ENCODE measurements at places on chromosomes 12 and 14. TPM values are rescaled to one million over a fixed set of nuclear protein-coding genes. Genes with fewer than 3 reads are reported as not detected.

FAM181A gene
- not detected for total RNA-seq

KLRB1 gene
- total RNA-seq: not detected

C14orf39 gene
- not detected for total RNA-seq

CD69 gene
- total RNA-seq: 44.8 TPM

PCED1B gene
- 48.0 TPM for total RNA-seq

PLA2G1B gene
- not detected for total RNA-seq

PTCSC3 gene
- total RNA-seq: not detected

PLEK2 gene
- not detected for total RNA-seq

TSPAN19 gene
- not detected for total RNA-seq

LRRC43 gene
- total RNA-seq: not detected

P2RX7 gene
- 6.8 TPM for total RNA-seq

ASIC1 gene
- not detected for total RNA-seq

FOXN4 gene
- not detected for total RNA-seq

GPR132 gene
- total RNA-seq: 54.5 TPM

DPF3 gene
- 3.7 TPM for total RNA-seq

TAS2R50 gene
- total RNA-seq: 2.0 TPM

PWP1 gene
- 51.2 TPM for total RNA-seq

DNA sequence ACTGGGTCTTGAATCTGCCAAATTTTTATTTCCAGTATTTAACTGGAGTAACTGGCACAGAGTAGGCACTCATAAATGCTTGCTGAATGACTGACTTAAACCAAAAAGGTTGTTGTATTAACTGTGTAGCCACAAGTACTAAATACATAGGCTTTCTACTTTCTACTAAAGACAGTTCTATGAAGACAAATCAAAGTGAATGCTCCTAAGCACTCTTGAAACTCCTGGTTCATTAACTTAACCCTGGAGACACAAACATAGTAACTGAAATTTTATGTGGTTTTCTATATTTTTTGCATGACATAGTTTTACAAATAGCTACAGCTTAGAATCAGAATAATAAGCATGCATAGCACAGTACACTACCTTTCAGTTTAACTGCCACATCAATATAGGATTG, 70.4 kb downstream of the TXNDC16 start:
- no peak overlapping the region for H3K27ac ChIP-seq
- no peak for DNase-seq
- no peaks in the 10 kb centered on the region for H3K4me1 ChIP-seq

- no peaks in the 10 kb centered on the region for H3K27me3 ChIP-seq
- H3K4me1 ChIP-seq: no peaks in the 10 kb centered on the region
- DNase-seq: no peak
- no peak overlapping the region for H3K4me3 ChIP-seq
- no peak overlapping the region for H3K27ac ChIP-seq
- H3K36me3 ChIP-seq: no peaks in the 10 kb centered on the region
Observed at GRCh38 chr14:35797796-35798195, 11.3 kb downstream of the RALGAPA1 start.

DNA sequence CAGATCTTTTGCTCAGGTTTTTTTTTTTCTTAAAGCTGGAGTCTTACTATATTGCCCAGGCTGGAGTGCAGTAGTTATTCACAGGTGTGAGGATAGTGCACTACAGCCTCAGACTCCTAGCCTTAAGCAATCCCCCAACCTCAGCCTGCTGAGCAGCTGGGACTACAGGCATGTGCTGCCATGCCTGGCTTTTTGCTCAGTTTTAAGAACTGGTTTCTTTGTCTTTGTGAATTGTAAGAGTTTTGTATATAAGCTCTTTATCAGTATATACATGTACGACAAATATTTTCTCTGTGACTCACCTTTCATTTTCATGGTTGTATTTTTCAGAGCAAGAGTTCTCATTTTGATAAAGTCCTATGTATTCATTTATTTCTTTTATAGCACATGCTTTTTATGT, 33.3 kb upstream of the C2CD5 start:
- no peaks in the 10 kb centered on the region for H3K4me1 ChIP-seq
- no peak for DNase-seq
- no peaks in the 10 kb centered on the region for H3K36me3 ChIP-seq
- no peak overlapping the region for H3K27ac ChIP-seq
- H3K27me3 ChIP-seq: no peaks in the 10 kb centered on the region

- DNase-seq: no peak
- H3K27ac ChIP-seq: no peak overlapping the region
- H3K36me3 ChIP-seq: no peaks in the 10 kb centered on the region
- no peaks in the 10 kb centered on the region for H3K4me1 ChIP-seq
Observed at GRCh38 chr12:101552277-101552676, 42.5 kb upstream of the MYBPC1 start.

GRCh38 chr12:100843061-100843460, 48.5 kb downstream of the ANO4 start:
- H3K4me3 ChIP-seq: no peak overlapping the region
- no peak for DNase-seq
- no peaks in the 10 kb centered on the region for H3K36me3 ChIP-seq
- H3K27ac ChIP-seq: no peak overlapping the region

- H3K27me3 ChIP-seq: no peaks in the 10 kb centered on the region
- no peak overlapping the region for H3K4me3 ChIP-seq
- peaks cover 2% of the 10 kb centered on the region for H3K4me1 ChIP-seq
- DNase-seq: no peak
- no peaks in the 10 kb centered on the region for H3K36me3 ChIP-seq
Observed at GRCh38 chr14:32083789-32084188, 6.7 kb downstream of the ARHGAP5 start.

GRCh38 chr12:57452181-57452936, 2.7 kb upstream of the INHBE start:
- H3K36me3 ChIP-seq: no peaks in the 10 kb centered on the region
- H3K4me3 ChIP-seq: no peak overlapping the region
- H3K4me1 ChIP-seq: peaks cover 7% of the 10 kb centered on the region
- no peak overlapping the region for H3K27ac ChIP-seq
- no peaks in the 10 kb centered on the region for H3K27me3 ChIP-seq

- H3K27ac ChIP-seq: no peak overlapping the region
- H3K4me3 ChIP-seq: no peak overlapping the region
- no peaks in the 10 kb centered on the region for H3K4me1 ChIP-seq
- no peak for DNase-seq
Observed at GRCh38 chr12:4787965-4788364, 67.8 kb downstream of the GALNT8 start.

- no peaks in the 10 kb centered on the region for H3K27me3 ChIP-seq
- DNase-seq: peak; percentile 20
- H3K36me3 ChIP-seq: no peaks in the 10 kb centered on the region
- H3K27ac ChIP-seq: no peak overlapping the region
- H3K4me3 ChIP-seq: no peak overlapping the region
Observed at GRCh38 chr12:106276032-106276740, 26.3 kb upstream of the TCP11L2 start.

- H3K4me3 ChIP-seq: peak overlapping the region; percentile 40
- no peaks in the 10 kb centered on the region for H3K36me3 ChIP-seq
- H3K27me3 ChIP-seq: no peaks in the 10 kb centered on the region
- peaks cover 65% of the 10 kb centered on the region for H3K4me1 ChIP-seq
Observed at GRCh38 chr12:56631790-56632700, 1.9 kb upstream of the BAZ2A start.

DNA sequence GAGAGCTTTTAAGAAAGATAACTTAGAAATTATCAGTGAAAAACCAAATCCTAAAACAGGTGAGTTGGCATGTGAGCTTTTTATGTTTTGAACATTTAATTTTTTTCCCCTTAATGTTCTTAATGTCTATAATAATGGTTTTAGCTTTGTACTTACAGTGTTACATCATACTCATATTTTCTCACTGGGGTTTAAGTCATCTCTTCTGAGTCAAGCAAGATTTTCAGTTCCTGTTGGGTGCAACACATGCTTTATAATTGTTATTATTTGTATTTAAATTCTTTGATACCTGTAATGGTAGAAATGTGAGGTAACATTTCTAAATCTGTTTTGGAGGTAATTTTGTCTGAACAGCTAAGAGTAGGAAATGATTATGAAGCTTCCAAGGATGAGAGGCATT, 113.0 kb downstream of the PLEKHA5 start:
- no peak overlapping the region for H3K27ac ChIP-seq
- H3K27me3 ChIP-seq: no peaks in the 10 kb centered on the region
- no peak overlapping the region for H3K4me3 ChIP-seq
- H3K36me3 ChIP-seq: no peaks in the 10 kb centered on the region

- H3K4me3 ChIP-seq: no peak overlapping the region
- H3K27ac ChIP-seq: no peak overlapping the region
- peaks cover 26% of the 10 kb centered on the region for H3K4me1 ChIP-seq
Observed at GRCh38 chr12:120542166-120542565, 8.0 kb downstream of the RNF10 start.

GRCh38 chr14:93150227-93151208, 34.2 kb downstream of the MOAP1 start:
- no peak overlapping the region for H3K4me3 ChIP-seq
- H3K36me3 ChIP-seq: no peaks in the 10 kb centered on the region
- no peak for DNase-seq

DNA sequence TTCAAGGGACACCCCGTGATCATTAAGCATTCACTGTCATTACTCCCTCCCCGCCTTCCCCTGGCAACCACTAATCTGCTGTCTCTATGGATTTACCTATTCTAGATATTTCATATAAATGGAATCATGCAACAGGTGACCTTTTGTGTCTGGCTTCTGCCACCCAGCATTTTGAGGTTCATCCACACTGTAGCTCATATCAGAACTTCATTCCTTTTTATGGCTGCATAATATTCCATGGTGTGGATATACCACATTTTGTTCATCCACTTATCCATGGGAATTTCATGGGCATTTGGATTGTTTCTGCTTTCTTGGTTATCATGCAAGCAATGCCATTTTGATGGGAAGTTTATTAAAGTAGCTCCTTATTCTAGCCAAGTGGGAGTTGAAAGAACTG, 184.2 kb upstream of the VASH1 start:
- H3K27me3 ChIP-seq: peaks cover 2% of the 10 kb centered on the region
- H3K4me3 ChIP-seq: no peak overlapping the region
- H3K27ac ChIP-seq: no peak overlapping the region
- no peak for DNase-seq

- DNase-seq: no peak
- no peak overlapping the region for H3K27ac ChIP-seq
Observed at GRCh38 chr12:28987538-28988324, 161.3 kb upstream of the FAR2 start.

DNA sequence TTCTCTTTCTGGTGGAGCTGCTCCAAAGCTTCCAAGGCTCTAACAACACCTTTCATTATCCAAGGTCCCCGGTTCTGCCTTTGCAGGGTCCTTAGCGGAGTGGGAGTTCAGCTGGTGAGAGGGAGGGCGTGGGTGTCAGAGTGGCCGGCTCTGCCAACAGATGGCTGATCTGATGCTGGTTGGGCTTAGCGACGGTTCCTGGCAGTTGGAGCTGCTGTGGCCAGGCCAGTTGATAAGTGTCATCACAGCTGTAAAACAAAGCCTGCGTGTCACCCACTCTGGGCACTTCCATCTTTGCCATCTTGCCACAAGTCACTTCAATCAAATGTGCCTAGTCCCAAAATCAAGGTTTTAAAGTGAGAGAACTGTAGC, 36.3 kb downstream of the RIN3 start:
- peaks cover 22% of the 10 kb centered on the region for H3K4me1 ChIP-seq
- no peak overlapping the region for H3K27ac ChIP-seq
- H3K36me3 ChIP-seq: no peaks in the 10 kb centered on the region

- no peak for DNase-seq
- H3K36me3 ChIP-seq: no peaks in the 10 kb centered on the region
- no peaks in the 10 kb centered on the region for H3K4me1 ChIP-seq
- no peak overlapping the region for H3K4me3 ChIP-seq
Observed at GRCh38 chr12:105464406-105464805, 133.9 kb downstream of the C12orf75 start.

DNA sequence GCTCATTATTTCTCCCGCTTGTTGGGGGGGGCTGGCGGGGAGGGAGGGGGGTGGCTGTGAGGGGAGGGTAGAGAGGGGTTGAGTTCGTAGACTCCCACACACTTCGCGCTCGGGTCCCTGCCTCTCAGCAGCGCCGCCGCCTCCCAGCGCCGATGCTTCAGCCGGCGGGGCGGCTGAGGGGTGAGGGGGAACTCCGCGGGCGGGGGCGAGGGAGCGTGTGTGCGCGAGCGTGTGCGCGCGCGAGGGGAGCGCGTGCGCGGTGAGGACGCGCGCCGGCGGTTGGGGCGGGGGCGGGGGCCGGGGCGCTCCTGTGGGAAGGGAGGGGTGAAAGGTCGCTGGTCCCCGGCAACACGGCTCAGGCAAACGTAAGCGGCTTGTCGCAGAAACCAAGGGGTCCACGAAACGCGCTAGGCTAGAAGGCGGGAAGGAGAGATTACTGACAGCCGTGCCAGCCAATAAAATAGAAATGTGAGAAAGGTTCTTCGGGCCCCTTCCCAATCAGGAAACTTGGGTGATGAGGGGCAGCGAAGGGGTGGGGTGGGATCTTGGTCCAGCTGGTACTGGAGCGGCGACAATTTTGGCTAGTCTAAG, 343 bp upstream of the NOVA1 start:
- H3K4me3 ChIP-seq: no peak overlapping the region
- no peaks in the 10 kb centered on the region for H3K36me3 ChIP-seq
- H3K27me3 ChIP-seq: no peaks in the 10 kb centered on the region
- DNase-seq: peak; percentile 2

- no peaks in the 10 kb centered on the region for H3K27me3 ChIP-seq
- H3K4me3 ChIP-seq: no peak overlapping the region
- no peaks in the 10 kb centered on the region for H3K4me1 ChIP-seq
- no peaks in the 10 kb centered on the region for H3K36me3 ChIP-seq
- no peak for DNase-seq
Observed at GRCh38 chr12:127681151-127681754, 585.7 kb upstream of the TMEM132C start.

- H3K36me3 ChIP-seq: no peaks in the 10 kb centered on the region
- H3K4me3 ChIP-seq: no peak overlapping the region
- no peak overlapping the region for H3K27ac ChIP-seq
- no peaks in the 10 kb centered on the region for H3K27me3 ChIP-seq
- no peak for DNase-seq
Observed at GRCh38 chr14:87566991-87567390, 426.0 kb downstream of the GALC start.

- H3K4me3 ChIP-seq: no peak overlapping the region
- H3K27ac ChIP-seq: no peak overlapping the region
- no peaks in the 10 kb centered on the region for H3K27me3 ChIP-seq
- H3K36me3 ChIP-seq: peaks cover 51% of the 10 kb centered on the region
- DNase-seq: no peak
- H3K4me1 ChIP-seq: peaks cover 17% of the 10 kb centered on the region
Observed at GRCh38 chr12:120719072-120719471, 6.6 kb upstream of the ACADS start.

DNA sequence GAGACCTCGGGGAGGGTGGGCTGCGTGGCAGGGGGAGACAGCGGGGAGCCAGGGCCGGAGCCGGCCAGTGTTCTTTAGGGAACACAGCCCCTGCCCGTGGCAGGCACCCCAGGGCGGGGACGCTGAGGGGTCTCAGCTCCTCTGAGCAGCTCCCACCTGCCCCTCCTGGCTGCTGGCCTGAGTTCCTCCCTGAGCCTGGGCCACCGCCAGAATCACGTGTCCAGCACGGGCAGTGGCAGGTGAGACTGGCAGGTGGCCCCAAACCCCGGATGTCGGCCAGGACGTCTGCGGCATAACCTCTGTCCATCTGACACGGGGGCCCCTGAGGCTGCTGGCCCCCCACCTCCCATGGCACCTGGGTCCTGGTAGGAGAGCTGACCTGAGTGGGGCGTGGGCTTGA, 25.1 kb downstream of the NOC4L start:
- H3K4me1 ChIP-seq: peaks cover 8% of the 10 kb centered on the region
- no peak overlapping the region for H3K4me3 ChIP-seq
- no peaks in the 10 kb centered on the region for H3K36me3 ChIP-seq
- no peak for DNase-seq
- H3K27me3 ChIP-seq: peaks cover 9% of the 10 kb centered on the region
- no peak overlapping the region for H3K27ac ChIP-seq
